Activated naive CD8-positive, alpha-beta T cell treated with anti-CD3 and anti-CD28 coated beads, Interleukin-2, amount 50 U/mL, for 24 hours (primary cell): ENCODE measurements at places on chromosomes 7 and 10.

DNA sequence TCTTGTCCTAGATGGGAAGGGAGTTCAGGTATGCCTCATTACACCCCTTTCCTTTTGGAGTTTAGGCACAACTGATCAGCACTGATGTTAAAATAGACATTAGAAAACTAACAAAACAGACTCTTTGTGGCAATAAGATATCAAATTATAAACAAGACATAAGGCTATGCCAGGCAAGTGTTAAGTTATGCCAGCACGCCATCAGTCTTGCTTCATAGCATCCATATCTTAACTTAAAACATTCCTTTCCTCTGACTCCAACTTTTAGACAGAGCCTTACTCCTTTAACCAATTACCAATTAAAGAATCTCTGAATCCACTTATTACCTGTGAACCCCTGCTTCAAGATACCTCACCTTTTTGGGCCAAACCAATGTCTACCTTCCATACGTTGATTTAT, 126.2 kb upstream of the ETV1 start:
- no peak for DNase-seq

DNA sequence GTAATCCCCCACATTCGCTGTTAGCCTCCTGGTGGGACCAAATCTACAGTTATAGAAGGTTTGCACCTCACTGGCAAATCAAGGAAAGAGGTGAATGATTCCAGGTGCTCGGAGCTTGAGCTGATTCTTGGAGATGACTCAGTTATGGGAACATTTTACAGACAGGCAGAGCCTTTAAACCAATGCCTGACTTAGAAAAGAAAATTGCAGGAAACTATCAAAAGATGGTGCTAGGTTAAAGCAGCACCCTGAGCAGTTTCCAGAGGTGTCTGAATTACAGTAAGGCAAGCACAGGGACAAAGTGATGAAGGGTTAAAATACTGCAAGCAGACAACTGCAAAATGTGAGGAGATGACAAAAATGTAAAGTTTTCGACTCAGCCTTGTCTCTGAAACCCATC, 2.9 kb downstream of the LRRTM3 start:
- no peak for DNase-seq

- no peak for DNase-seq
Measured at GRCh38 chr7:84738583-84739150, 448.2 kb downstream of the SEMA3D start.

- DNase-seq = no peak
Measured at GRCh38 chr7:150538259-150538658, 23.6 kb downstream of the GIMAP7 start.

DNA sequence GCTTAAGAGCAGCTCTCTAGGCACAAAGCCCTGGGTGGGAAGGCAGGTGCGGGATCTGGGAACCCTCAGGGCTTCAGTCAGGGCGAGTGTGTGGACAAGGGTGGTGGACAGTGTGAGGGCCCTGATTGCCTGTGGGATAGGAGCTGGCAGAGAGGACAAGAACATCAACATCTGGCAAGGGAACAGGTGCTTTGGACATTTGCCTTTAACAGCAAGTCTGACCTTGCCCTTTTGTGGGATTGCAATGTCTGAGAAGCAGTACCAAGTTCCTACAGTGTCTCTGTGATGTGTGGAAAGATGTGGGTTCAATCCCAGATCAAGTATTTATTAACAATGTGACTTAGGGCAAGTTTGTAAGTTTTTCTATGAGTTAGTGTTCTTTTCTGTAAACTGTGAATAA, 46.7 kb downstream of the TFAM start:
- no peak for DNase-seq

DNA sequence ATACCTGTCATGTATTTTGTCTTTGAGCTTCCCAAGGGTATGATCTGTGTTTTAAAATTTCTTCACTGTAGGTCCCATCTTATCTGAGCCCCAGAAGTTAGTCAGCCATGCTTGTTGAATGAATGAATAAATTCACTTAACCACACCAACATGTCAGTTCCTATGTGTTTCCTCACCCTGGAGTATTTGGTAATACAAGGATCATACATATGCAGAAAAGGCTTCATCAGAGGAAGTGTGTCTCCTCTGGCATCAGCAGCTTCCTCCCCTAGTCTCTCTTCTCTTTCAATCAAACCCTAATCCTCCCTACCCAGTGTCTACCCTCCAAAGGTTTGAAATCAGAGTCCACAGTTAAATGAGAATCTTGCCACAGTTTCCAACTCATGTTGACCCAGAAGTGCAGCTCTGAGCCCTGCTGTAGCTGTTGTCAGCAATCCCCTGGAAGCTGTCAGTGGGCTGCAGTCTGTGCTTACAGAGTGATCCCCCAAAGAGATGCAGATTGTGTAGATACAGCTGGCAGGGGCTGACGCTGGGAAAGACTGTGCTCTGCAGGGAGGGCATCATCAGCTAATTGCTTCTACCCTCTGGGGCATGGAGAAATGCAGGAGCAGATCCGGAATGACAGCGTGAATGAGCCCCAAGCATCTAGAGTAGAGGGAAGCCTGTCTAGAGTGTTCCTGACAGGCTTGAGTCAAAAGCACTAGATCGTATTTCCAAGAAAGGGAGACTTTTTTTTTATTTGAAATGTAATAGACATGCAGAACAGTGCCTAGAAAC, 105.0 kb upstream of the WDR11 start:
- no peak for DNase-seq

- DNase-seq = no peak
Measured at GRCh38 chr7:130941322-130942210, 207.6 kb upstream of the KLF14 start.

- DNase-seq = no peak
Measured at GRCh38 chr7:131889572-131890150, 333.2 kb upstream of the PODXL start.
